Lower leg skin (tissue), 4 donors: ENCODE measurements at places on chromosomes 6 and 20.
A peak's percentile ranks its signal among the peaks of the same experiment; 100 is the strongest.

DNA sequence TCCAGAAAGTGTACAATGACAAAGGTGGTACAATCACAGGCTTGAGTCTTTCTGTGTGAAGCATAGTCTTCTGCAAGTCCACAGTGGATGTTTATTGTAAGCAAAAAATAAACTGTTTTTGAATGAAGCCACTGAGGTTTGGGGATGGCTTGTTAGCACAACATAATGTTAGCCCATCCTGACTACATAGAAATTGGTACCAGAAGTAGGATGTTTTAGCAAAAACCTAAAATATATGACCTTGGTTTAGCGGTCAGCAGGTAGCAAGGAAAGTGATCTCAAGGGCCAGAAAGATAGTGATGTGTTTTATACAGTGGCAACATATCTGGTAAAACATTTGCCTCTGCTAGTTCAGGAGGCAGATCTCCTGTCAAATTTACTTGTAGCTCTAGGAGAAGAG, 15.8 kb downstream of the PLAGL1 start:
- no peak for DNase-seq

DNA sequence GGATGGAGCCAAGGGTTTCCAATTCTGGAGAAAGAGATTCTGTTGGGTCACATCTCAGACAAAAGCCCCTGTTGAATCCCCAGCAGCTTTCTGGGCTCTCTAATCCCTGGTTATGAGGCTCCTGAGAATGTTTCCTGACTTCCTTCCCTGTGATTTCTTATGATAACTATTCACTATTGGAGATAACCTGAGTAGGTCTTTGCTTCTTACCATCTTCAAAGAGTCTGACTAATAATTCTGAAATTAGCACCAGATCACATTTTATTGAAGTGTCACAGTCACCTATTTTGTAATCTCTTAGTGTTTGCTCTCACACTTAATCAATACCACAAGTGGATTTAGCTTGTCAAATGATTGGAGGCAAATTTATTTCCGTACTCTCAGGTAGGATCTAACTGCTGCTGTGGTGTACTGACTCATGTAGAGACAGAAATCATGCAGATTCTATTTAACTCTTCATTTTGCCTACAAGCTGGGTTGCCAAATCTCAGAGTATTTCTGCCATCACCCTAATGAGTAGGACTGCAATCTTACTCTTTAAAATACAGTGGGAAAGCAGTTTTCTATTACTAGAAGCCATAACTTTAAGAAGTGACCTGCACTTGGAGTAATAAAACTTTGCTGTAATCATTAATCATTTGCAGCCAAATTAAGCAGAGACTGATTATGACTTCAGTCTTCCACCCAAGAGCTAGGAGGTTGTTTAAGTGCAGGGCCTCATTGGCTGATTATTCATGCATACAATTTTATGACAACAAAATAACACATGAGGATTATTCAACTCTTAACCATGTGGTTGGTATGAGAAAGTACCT, 422.1 kb downstream of the EPM2A start:
- no peak for DNase-seq

- no peak for DNase-seq
Observed at GRCh38 chr6:25312703-25313102, 33.5 kb downstream of the CARMIL1 start.

DNA sequence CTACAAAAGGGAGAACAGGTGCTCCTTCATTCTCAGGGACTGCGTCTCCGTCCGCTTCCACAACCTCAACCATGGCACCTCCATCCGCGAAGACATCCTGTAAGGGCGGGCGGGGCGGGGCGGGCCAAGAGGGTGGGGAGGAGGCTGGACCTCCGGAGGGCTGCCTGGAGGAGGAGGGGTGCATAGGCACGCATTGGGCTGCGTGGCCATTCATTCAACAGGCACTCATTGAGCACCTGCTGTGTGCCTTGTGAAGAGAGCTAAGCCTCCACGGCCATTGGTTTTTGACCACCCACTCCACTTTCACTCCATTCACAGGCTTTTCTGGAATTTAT, 435 bp downstream of the ZSWIM3 start:
- no peak for DNase-seq

GRCh38 chr20:32356622-32357374, 1.3 kb upstream of the ASXL1 start:
- DNase-seq: no peak

GRCh38 chr20:51487076-51487475, 55.4 kb downstream of the NFATC2 start:
- no peak for DNase-seq

- DNase-seq: no peak
Observed at GRCh38 chr20:47764154-47764733, 21.0 kb downstream of the SULF2 start.

DNA sequence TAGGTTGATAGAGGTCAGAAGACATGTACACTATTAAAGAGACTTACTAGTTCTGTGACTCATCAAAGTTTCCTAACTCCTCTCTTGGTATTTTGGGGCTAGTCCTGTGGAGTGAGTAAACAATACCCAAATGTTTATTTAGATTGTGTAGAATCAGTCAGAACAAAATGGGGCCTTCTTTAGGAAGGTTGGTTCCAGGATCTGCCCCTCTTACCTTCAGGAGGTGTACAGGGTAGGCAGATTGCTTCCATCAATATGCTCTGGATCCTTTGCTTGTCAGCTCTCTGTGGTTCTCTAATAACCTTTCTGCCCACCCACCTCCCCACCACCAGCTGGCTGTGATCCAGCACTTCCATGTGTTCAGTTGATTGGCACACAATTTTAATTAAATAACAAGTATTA, 107.0 kb downstream of the POPDC3 start:
- DNase-seq: no peak

- DNase-seq: peak; percentile 39
Observed at GRCh38 chr6:142551274-142551811, 249.5 kb downstream of the ADGRG6 start.

DNA sequence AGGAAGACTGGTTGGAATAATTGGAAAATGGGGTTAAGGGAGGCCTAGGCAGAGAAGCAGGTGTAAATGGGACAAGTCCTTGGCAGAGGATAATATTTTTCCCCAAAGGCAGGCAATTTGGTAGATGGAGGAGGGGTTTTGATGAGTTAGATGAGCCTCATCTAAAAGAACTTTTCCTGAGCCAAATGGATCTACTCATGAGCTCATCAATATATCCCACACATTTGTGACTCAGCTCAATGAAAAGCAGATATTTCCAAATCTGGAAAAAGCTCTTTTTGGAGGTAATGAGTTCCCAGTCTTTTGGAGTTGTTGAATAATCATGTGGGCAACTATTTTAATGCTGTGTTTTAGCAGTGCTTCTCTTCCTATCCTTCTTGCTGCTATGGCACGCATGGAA, 685.5 kb upstream of the CITED2 start:
- no peak for DNase-seq

DNA sequence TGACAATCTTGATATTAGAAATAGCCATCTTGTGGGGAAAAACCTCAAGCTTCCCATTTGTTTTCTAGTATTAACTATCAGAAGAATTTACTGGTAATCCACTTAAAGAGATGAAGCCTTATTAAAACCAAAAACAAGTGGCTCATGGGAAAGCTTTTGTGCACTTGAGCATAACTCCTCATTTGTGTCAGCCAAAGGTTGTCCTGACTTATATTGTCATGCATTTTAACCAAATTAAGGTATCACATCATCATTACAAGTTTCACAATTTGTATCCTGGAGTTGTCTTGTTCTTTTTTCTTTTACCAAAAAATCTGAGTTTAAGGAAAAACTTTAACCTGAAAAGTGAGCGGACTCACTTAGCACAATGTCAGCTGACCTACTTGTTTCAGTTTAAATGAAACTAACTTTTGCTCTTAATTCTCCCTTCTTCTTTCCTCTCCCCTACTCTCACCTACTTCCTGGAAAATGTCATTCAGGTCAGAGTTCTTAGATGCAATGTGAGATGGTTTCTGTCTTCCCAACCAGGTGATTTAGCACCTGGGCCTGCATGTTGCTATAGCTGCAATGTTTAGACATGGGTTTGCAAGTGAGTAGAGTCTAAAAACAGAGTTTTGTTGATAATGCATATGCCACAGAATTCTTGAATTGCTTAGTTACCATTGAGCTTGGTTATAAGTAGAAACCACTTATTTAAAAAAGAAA, 82.8 kb downstream of the TNFAIP3 start:
- DNase-seq: no peak
